ENCODE measurements at places on chromosomes 7 and 10.
A peak's percentile ranks its signal among the peaks of the same experiment; 100 is the strongest.

DNA sequence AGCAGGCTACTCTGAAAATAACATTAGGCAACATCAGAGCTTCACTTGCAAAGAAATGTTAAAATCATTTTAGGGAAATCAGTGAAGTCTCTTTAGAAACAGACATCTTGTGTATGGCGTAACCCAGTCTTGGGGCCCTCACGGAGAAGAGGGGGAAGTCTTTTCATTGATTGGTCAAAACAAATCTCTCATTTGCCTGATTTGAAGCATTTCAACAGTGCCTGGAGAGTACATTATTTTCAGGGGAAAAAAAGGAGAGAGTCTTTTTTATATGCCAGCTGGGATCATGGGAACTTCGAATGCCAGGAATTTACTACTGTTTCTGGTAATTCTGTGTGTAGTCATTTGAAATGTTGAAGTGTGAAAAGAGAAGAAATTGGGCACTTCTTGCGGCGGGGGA, 471.4 kb downstream of the PLXDC2 start:
- DNase-seq: no peak

DNA sequence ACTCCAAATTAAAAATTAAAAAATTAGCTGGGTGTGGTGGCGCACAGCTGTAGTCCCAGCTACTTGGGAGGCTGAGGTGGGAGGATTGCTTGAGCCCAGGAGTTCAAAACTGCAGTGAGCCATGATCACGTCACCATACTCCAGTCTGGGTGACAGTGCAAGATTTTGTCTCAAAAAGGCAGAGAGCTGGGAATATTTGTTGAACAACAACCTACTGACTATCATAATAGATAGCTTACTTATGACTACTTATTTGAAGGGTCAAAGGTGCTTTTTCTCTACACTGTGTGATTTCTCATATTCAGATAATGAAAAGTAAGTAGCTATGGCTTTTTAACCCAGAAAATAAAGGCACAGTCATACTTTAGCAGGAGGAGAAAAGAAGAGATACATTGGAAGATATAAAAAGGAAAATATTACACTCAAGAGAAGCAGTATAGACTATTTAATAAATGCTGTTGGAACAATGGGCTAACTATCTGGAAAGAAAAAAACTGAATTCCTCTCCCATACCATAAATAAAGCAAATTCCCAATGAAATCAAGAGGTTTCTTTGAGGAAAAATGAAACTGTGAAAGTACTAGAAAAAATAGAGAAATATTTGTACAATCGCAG, 6.7 kb downstream of the GSDME start:
- DNase-seq: no peak

DNA sequence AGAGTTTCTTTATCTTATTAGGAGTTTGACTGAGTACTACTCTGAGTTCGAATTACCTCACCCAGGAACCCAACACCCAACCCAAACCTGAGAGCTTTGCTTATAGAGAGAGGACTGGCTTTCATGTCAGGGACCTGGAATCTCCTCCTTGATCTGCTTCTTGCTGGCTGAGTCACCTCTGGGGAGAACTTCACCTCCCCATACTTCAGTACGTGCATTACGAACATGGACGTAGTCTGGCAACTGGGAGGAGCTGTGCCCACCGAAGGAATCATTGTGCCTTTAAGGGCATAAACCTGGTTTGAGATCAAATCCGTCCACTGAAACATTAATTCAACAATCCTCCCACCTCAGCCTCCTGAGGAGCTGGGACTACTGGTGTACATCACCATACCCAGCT, 12.2 kb upstream of the PSAP start:
- DNase-seq: peak; percentile 37

DNA sequence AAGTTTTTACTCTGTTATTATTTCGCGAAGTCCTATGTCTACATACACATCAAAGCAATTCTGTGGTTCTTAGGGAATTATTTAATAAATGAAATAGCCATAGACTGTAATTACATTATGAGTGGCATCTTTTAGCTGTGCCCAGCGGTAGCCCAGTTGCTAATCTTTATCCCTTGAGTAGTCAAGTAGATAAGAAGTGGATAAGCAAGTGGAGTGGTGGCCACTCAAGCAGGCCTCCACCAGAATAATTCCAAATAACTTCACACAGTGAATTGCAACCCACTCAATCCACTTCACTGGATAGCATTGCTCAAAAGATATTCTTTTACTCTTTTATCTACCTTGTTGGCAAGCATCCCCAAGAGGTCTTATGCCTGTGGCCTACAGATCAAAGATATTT, 349.7 kb downstream of the AUTS2 start:
- DNase-seq: no peak

Data from fibroblast of skin of right biceps (primary cell).